Colonic mucosa (tissue), 4 donors: ENCODE measurements at places on chromosomes 16 and 17. TPM values are rescaled to one million over a fixed set of nuclear protein-coding genes. Genes with fewer than 3 reads are reported as not detected.

DNA sequence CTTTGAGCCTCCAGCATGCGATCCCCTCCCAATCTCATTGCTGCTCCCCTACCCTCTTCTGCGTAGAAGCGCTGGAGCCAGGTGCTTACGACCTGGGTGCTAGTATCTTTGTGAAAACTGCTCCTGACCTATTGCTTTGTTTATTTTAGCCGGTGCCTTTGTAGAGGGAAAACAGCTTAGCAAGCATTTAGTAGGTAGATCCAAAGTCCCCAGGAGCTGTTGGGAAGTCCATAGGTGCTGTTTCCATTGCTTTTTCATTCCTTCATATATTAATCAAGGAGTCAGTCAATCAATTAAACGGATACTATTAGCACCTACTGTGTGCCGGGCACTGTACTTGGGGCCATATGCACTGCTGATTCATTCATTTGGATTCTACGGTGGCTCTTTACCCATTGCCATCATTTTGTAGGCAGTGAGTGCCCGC, 497.6 kb downstream of the WWOX start:
- no peak overlapping the region for H3K27ac ChIP-seq
- no peak overlapping the region for H3K4me3 ChIP-seq

- no peaks in the 10 kb centered on the region for H3K36me3 ChIP-seq
- peak; percentile 77 for DNase-seq
- H3K4me1 ChIP-seq, result peaks cover 5% of the 10 kb centered on the region
- peak within 1 kb of the TSS; percentile 63 for H3K4me3 ChIP-seq
- no peaks in the 10 kb centered on the region for H3K27me3 ChIP-seq
Observed at GRCh38 chr17:62478424-62478879, at the start of gene TLK2. TSS of gene TLK2 (plus strand) at chr17:62478825. CDS start at chr17:62481126, 2,301 bp downstream.

GRCh38 chr16:456891-457483, 31.5 kb downstream of the RAB11FIP3 start:
- DNase-seq, result no peak
- no peaks in the 10 kb centered on the region for H3K36me3 ChIP-seq
- H3K27me3 ChIP-seq, result no peaks in the 10 kb centered on the region
- no peaks in the 10 kb centered on the region for H3K4me1 ChIP-seq
- no peak overlapping the region for H3K27ac ChIP-seq
- H3K4me3 ChIP-seq, result no peak overlapping the region

DNA sequence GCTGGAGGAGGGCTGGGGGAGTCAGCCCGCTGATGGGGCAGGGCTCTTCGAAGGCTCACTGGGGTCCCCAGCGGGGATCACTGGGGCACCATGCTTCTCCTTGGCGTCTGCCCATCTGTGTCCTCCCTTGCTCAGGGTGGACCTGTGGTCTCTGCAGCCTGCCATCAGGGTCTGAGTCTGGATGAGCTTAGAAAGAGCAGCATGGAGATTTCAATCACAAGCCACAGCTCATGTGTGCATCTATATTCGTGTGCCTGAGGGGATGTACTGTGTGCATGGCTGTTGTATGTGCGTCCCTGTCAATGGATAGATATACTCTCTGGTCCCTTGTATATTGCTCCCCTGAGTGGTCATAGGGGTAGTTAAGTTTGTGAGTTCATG, 126.6 kb upstream of the SDK2 start:
- H3K4me1 ChIP-seq, result peaks cover 4% of the 10 kb centered on the region
- no peak for DNase-seq
- no peaks in the 10 kb centered on the region for H3K36me3 ChIP-seq
- H3K4me3 ChIP-seq, result no peak overlapping the region

DNA sequence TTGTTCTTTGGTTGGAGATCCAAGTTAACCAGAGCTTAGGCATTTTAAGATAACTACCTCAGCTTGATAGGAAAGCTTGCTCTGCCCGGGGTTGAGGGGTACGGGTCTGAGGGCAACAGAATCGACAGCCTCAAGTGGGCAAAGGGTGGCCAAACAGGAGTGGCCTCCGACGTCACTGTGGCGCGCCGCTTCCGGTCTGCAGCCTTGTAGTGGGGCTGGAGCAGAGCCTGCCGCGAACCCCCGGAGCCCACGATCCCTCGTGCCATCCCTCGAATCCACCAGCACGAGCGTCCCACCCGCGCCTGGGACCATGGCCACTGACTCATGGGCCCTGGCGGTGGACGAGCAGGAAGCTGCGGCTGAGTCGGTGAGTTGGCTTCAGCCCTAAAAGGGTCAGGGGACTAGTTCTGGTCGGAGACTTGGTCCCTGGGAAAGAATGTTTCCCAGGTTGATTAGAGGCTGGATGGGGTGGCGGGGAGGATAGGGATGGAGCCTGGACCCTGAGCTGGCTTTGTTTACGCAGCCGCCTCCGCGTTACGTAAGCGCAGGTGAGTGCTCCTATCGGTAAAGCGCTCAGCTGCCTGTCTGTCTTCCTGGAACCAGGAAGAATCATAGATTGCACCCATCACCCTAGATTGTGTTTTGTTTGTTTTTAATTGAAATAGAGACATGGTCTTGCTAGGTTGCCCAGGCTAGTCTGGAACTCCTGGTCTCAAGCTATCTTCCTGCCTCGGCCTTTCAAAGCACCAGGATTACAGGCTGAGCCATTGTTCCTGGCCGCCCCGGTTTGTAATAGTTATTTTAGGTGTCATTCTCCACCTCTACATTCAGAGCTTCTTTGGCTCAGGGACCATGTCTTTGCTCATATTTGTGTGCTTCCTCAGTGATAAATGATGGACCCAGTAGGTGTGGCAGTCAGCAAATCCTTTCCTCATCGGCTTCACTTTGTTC, at the start of gene DDX19B:
Gene DDX19B (plus strand): TSS at position 199 of the 951 bp plus-strand sequence. CDS start 112 bp downstream, at position 311.
- H3K27me3 ChIP-seq, result no peaks in the 10 kb centered on the region
- H3K36me3 ChIP-seq, result no peaks in the 10 kb centered on the region
- peak within 1 kb of the TSS; percentile 54 for H3K4me3 ChIP-seq
- DNase-seq, result peak; percentile 85
- peak within 1 kb of the TSS; percentile 79 for H3K27ac ChIP-seq
- no peaks in the 10 kb centered on the region for H3K4me1 ChIP-seq

DNA sequence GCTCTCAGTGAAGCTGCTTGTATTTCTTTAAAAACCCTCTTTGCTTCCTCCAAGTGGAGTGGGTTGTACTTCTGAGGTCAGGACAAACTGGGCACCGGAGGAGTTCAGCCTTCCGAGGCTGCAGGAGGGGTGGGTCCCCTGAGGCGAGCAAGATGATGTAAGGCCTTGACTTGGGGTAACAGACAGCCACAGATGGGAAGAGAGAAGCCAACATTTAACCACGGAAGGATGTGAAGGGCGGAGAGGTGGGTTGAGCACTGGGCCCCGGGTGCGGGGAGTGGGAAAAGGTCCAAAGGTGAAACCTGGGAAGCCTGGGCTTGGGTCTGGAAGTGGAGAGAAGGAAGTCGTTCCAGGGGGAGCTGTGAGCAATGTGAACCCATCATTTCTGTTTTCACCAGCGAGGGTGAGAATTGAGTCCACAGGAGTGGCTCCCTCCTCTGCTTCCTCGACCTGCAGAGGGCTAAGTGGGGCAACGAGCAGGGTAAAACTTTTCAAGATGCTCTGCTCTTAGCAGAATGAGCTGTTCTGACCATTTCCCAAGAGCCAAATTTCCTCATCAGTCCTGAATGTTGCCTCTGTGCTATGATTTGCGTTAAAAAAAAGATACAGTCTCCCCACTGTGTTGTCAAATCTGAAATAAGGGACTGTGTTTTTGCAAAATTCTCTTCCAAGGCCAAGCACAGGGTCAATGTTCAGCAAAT, 137.7 kb upstream of the CRHR1 start:
- H3K27me3 ChIP-seq, result no peaks in the 10 kb centered on the region
- H3K4me3 ChIP-seq, result no peak overlapping the region
- DNase-seq, result no peak
- H3K36me3 ChIP-seq, result no peaks in the 10 kb centered on the region
- no peak overlapping the region for H3K27ac ChIP-seq
- no peaks in the 10 kb centered on the region for H3K4me1 ChIP-seq

- H3K36me3 ChIP-seq, result no peaks in the 10 kb centered on the region
- H3K4me3 ChIP-seq, result peak overlapping the region; percentile 97
- no peak overlapping the region for H3K27ac ChIP-seq
- DNase-seq, result no peak
- H3K4me1 ChIP-seq, result no peaks in the 10 kb centered on the region
Observed at GRCh38 chr17:76452127-76452659, 759 bp downstream of the UBE2O start.

DNA sequence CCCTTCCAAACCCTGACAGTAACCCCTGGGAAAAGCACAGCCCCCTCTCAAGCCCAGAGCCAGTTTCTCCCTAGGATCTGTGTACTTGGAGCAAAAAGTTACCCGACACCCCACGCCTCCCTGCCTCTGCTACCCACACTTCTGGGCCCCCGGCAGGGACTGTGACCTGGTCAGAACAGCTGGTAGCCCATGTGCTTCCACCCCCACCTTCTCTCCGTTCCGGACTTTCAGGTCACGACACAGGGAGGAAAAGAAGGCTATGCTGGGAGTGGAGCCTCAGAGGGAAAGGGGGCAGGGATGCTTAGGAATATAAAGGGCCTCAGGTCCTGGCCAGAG, 6.4 kb downstream of the PPY start:
- no peak for DNase-seq
- H3K4me1 ChIP-seq, result no peaks in the 10 kb centered on the region
- H3K36me3 ChIP-seq, result no peaks in the 10 kb centered on the region
- peaks cover 4% of the 10 kb centered on the region for H3K27me3 ChIP-seq
- no peak overlapping the region for H3K27ac ChIP-seq

GRCh38 chr17:45784741-45785479, 790 bp downstream of the CRHR1 start:
- no peak for DNase-seq
- peak overlapping the region; percentile 28 for H3K4me3 ChIP-seq
- no peaks in the 10 kb centered on the region for H3K36me3 ChIP-seq
- no peak overlapping the region for H3K27ac ChIP-seq

The TNFRSF17 gene
- total RNA-seq, result 4.2 TPM

The DNAAF1 gene
- 0.20 TPM for total RNA-seq

The C1QTNF1 gene
- total RNA-seq, result 10.4 TPM

The RNF40 gene
- total RNA-seq, result 94.6 TPM

The FA2H gene
- 51.0 TPM for total RNA-seq

The TMUB2 gene
- total RNA-seq, result 44.5 TPM

The ZNF668 gene
- 7.8 TPM for total RNA-seq

The DDX52 gene
- 26.3 TPM for total RNA-seq
